ENCODE measurements at places on chromosomes 2 and 18.

DNA sequence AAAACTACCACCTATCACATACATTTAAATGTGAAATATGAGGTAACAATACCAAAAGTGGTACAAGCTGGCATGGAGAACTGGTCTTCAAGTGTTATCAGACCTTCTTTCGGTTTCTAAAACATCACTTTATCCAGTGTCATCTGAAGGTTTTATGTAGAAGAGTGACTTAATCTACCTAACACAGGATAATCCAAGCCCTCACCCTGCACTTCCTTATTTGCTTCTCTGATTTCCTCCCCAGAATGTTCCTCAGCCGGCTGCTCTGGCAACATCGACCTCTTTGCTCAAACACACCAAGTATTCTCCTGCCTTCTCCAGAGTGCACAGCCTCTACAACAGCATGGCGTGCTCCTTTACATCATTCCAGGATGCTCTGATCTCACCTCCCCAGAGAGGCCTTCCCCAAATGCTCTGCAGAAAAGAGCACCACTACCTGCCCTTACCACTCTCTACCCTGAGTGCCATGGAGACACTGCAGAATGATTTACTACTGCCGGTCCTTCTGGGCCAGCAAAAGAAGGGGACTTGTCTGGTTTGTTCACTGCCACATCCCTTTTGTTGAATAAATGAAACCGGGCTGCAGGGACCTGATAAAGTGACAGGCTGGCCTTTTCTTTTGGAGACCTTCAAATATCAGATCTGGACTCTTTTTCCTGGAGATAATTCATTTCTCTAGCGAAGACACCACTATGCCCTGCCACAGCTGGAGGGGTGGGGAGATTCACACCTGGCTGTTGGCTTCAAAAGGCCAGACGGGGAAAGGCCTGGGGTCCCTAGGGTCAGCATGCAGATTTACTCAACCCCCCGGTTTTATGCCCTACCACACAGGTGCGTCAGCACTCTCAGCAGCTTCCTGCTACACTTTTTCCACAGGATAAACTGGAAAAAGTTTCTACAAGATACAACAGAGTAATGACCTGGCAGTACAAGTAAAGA is 42.0 kb downstream of the TTR start:
- DNase-seq = no peak

- no peak for DNase-seq
These were observed 367.6 kb downstream of the TXNL1 start for GRCh38 chr18:56270671-56271250.

DNA sequence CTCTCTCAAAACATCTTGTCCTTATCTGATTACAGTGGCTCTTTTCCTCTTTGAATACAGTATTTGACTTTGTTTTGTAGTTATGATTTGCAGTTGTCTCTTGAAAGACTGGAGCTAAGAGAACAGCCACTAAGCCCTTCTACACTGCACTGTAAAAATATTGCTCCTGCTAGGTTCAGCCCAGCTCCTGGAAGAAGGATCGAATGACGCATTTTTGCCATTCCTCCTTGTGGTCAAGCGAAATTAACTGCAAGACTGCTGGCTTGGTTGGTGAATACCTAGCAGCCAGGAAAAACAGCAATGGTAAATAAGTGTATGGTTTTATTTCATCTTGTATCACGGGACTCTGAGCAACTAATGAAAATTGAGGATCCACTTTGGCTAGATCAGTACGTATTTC is 407.8 kb upstream of the CDH2 start:
- no peak for DNase-seq

GRCh38 chr18:31801078-31801477 is 40.4 kb upstream of the SLC25A52 start:
- DNase-seq = no peak

- no peak for DNase-seq
These were observed 22.5 kb downstream of the EHBP1 start for GRCh38 chr2:62727876-62728566.

Measured in cerebellar nuclear complex (tissue), 1 donor.